ENCODE measurements at places on chromosomes 5 and 9.
A peak's percentile ranks its signal among the peaks of the same experiment; 100 is the strongest.

DNA sequence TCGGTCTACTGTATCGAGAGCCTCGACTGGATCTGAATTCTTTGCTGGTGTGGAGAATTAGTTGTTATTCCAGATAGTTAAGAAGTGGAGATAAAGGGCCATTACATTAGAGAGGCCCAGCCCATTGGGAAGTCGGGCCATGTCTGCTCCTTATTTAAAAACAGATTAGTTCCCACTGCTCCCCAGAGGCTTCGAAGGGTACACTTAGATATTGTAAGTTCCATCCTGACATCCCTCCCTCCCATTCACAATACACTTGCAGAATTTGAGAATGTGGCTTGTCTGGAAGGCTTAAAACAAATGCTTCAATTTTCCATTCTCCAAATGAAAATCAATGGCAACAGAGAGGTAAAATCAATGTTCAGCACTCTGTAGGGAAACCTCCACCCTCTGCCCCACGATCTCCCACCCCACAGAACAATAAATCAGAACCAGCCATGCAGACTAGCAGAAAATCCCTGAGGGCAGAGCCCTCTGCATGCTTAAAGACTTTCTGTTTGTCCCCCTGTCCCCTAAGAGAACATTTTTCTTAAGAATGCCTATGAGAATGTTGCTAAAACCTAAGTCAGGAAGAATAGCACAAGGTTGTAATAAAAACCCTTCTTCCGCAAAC, 364.1 kb downstream of the SPOCK1 start:
- no peak for DNase-seq

- DNase-seq: no peak
Measured at GRCh38 chr5:69083412-69083811, 10.4 kb upstream of the SLC30A5 start.

DNA sequence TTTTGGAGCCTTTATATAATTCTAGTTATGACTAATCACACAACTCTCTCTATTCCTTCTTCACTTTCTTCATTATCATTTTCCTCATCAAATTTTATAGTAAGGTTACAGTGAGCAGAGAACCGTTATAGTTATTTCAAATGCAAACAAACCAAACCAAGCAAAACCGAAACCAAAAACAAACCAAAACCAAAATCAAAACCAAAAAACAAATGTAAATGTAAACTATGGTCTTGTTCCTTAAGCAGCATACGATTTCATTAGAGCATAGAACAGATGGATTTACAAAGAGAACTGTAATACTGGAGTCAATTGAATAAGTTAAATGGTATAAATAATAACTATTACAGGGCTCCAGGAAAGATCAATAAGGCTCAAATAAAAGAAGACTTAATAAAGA, 447.1 kb downstream of the LRRC70 start:
- DNase-seq: no peak

GRCh38 chr5:94266170-94266569, 352.2 kb downstream of the KIAA0825 start:
- no peak for DNase-seq

GRCh38 chr9:128123451-128124080, 4.0 kb downstream of the PTGES2 start:
- DNase-seq: no peak

- DNase-seq: no peak
Measured at GRCh38 chr9:129901993-129902739, 66.9 kb downstream of the USP20 start.

DNA sequence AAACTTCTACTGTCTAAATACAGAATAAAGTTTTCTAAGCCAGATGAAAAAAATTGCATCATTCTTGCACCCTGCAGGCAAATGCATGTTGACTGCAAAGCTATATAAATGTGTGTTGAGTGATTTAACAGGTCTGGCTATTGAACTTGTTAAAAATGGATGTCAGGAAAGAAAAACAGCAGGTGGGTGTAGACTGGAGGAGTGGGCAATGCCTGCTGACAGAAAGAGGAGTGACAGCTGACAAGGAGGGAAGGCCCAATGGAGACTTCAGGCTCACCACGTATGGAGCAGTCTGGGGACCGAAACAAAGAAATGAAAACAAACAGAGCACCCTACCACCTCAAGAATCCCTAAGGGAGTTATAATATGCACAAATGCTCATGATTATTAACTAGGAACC, 127.8 kb downstream of the GRIA1 start:
- DNase-seq: no peak

DNA sequence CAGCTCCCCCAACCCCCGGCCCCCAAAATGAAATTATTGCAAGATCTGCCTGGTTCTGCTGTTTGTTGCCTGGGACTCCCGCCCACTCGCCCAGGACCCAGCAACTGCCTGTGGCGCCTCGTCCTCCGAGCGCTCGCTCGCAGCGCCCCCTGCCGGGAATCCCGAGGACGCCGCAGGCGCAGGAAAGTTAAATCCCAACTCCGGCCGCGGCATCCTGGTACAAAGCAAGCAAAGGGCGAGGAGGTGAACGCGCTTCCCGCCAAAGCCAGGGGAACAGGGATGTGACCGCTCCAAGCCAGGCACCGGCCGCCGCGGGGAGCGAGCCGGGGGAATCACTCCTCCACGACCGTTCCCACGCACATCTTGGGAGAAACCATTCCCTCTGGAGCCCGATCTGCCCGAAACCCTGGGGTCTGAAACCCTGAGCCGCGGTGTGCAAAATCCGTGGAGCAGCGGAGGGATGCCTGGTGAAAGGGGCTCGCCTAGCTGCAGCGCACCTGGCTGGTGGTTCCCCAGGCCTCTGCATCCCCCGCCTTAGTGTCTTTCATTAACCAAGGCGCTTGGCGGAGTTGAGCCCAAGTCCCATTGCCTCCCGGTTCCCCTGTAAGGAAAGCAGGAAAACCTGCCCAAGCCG, 1.3 kb downstream of the SEMA5A start:
- DNase-seq: peak; percentile 70

GRCh38 chr9:10700915-10701314, 88.1 kb upstream of the PTPRD start:
- DNase-seq: no peak

GRCh38 chr5:131112424-131112823, 52.6 kb downstream of the HINT1 start:
- no peak for DNase-seq

DNA sequence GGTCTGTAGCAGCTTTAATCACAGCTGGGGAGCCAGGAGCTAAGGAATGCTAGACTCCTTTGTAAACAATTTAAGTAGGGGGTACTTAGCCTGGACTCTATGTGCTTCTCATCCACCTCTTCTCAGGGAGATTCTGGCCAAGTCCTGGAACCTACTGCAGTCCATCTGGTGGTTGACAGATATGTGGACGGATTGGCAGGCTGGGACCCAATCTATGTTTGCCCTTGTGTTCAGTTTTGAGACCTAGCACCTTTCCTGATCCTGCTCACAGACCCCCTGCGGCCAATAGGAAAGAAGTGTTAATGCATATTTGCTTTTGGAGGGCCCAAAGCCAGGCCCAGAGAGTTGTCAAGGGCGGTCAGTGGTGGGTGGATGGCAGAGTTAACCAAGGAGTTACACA, 6.4 kb downstream of the SLC22A5 start:
- DNase-seq: no peak

GRCh38 chr5:59532979-59533729, 360.4 kb downstream of the PDE4D start:
- no peak for DNase-seq

DNA sequence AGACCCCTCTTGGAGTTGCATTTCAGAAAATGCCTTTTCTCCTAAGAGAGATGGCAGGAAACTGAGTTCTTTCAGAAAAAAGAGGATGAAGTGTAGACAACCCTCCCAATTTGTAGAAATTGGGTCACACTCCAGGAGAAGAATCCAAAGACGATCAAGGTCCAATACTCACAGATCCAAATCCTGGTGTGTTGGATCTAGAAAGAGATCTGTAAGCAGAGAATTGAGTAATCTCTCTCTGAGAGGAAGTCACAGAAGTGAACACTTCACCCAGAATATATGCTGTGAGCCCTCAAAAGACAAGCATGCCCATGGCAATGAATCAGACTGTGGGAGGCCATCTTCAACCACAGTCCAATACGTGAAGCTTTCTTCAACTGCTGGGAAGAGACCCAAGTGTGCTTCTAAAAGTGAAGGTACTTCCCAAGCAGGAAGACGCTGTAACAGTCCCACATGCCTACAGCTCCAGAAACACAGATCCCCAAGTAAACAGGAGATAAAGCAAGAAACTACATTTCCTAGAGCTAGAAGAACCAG, 182.7 kb downstream of the SMC2 start:
- no peak for DNase-seq

GRCh38 chr5:130234816-130235215, 330.6 kb downstream of the CHSY3 start:
- DNase-seq: no peak

GRCh38 chr5:62283861-62284260, 22.1 kb upstream of the KIF2A start:
- no peak for DNase-seq

DNA sequence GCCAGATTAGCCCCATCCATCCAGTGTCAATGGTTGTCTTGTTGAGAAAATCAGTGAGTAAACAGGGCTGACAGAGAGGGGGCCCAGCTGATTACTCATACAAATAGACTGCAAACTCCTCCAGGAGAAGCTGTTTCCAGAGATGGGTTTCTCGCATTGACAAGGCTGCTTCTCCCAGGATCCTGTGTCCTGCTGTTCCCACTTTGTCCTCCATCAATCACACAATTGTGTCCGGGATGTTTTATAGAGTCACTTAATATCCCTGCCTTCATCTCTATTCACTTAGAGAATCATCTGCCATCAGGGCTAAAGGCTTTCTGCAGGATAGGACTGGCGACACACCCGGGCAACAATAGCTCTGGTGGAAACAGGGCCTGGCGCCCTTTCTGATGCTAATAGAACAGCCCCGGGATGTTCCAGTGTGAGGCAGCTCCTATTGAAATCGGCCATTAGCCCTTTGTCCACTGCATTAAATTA, 71.7 kb upstream of the TBCA start:
- DNase-seq: no peak

- no peak for DNase-seq
Measured at GRCh38 chr9:76542360-76542759, 83.4 kb downstream of the GCNT1 start.

DNA sequence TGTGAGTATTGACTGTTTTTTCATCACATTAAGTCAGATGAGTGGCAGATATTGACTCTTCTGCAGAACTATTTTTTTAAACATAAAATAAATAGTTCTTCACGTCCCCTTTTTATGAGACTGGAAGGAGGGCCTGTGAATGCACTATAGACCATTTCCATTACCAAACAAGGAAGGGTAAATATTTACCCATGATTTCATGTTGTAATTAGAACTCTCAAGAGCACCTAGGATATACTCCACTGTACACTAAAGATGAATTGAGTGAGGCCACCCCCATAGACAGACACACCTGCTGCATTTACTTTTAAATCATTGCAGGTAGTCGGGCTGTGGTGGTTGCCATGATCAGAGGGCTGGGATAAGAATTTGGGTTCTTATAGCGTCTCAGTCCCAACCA, 22.6 kb downstream of the SLC36A1 start:
- no peak for DNase-seq

GRCh38 chr9:115593587-115594091, 475.7 kb upstream of the TNC start:
- DNase-seq: peak; percentile 41

DNA sequence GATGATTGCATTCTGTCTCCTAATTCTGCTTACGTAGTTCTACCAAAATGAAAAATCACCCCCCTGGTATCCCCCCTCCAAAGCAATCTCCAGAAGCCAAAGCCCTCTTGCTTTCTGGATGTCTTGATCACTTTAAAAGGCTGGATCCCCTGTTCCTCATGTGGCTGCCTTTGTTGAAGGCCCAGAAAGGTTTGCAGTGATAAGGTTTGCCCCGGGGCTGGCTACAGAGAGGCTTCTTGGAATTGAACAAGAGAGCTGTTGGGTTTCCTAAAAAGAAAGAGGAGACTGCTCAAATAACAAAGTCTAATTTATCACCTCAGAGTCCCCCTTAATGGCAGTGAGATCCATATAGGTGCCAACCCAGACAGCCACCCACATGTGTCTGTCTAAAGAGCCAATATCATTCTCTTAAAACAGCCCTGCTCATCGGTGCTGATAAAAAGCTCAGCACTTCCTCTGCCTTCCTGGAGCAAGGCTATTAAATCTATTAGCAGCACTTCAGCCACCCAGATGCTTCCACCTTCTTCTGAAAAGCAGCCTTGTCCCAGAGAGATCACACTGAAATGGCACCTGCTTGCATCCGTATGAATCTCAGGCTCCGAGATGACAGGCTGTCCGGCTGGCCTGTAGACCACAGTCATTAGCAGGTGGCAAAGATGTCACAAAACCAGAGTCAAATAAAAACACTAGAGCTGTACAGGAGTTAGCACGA, 70.9 kb downstream of the TEX10 start:
- DNase-seq: no peak

DNA sequence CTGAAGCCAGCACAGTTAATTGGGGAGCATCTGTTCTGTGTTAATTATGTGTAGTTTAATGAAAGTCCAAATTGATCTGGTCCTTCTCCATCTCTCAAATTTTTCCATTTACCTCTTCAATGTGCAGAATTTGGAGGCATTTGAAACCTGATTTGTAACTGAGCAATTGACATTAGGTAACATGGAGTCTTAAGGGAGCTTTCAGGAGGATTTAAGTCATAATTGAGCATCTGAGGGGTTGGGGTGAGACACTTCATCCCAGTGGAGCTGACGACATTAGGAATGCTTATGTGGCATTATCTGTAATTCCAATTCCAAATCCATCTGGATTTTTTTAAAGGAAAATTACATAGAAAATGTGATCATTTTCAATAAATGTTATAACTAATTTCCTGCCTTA, 1015.9 kb downstream of the TLE1 start:
- no peak for DNase-seq

- no peak for DNase-seq
Measured at GRCh38 chr9:130174920-130175321, 2.7 kb downstream of the NCS1 start.

GRCh38 chr5:122078116-122079110, at the start of gene LOX:
Gene LOX (minus strand): TSS chr5:122078259. CDS start chr5:122077985, 274 bp downstream.
- DNase-seq: peak; percentile 12

DNA sequence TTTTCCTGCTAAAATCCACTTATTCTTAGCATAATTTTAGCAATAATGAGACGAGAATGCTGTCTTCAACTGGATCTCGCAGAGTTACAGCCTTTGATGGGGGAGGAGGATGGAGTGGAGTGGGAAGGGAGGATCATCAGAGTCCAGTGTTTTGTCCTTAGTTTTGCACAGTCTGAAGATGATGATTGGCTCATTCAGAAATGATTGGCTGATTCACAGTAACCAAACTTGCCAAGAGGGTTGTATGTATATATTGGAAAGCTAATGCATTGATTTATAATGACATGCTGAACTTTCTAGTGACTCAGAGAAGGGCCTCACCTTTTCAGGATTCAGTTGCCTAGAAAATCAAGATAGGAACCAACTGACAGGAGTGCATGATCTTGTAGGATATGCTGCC, 448.0 kb downstream of the CCDC171 start:
- no peak for DNase-seq

GRCh38 chr5:31161781-31162181, 31.7 kb upstream of the CDH6 start:
- no peak for DNase-seq

DNA sequence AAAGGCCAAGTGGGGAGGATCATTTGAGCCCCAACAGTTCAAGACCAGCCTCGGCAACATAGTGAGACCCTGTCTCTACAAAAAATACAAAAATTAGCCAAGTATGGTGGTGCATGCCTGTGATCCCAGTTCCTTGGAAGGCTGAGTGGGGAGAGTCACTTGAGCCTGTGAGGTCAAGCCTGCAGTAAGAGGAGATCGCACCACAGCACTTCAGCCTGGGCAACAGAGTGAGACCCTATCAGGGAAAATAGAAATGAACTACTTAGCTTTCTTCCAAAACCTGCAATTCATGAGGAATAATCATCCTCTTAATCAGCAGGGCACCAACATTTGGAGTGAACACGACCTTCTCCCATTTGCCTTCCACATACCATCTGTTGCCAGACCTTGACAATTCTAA, 96.1 kb downstream of the OR2K2 start:
- no peak for DNase-seq
